ENCODE measurements at places on chromosomes 7 and 10.
A peak's percentile ranks its signal among the peaks of the same experiment; 100 is the strongest.

DNA sequence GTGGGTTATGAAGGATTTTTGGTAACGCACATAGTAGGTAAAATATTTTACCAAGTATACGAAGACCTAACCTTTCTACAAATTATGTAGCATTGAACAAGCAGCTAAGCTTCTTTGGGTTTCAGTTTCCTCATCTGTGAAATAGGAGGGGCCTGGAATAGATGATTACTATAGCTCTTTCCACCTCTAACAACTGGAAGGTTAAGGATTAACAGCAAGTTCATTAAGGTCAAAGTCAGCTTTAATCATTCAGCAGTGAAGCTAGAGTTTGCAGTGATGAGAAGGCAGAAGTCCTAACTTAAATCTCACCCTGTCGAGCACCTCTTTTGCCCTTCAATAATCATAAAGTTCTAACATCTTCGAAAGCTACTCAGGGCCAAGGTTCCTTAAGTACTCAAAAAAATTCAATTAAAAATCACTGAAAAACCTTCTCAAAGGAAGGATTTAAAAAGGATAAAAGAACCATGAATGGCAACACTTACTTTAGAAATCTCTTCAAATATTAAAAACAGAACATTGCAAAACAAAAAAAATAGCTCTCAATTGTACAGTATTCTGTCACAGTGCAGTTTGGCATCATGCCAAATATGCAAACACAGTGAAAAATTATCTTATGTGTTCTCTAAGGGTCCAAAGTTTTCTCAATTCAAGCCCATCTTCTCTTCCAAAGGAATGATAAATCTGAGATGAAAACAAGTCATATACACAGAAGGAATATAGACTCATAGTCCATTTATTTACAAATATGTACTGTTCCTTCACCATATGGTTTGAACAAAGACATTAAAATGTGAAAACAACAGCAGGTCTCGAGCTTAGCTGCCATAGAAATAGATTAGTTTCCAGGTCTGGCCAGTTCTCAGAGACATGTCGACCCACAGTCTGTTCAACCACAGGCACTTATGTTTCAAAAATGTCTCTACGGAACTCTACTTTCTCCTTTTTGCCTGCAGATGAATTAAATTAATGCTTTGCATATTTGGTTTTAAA, 152.0 kb upstream of the SLC13A1 start:
- DNase-seq = no peak

GRCh38 chr7:105990727-105991453, 27.8 kb downstream of the CDHR3 start:
- no peak for DNase-seq

- DNase-seq = no peak
Measured at GRCh38 chr7:150990416-150991186, at the start of gene NOS3. TSS of gene NOS3 (plus strand) at chr7:150991017. CDS start at chr7:150993804, 2,787 bp downstream.

DNA sequence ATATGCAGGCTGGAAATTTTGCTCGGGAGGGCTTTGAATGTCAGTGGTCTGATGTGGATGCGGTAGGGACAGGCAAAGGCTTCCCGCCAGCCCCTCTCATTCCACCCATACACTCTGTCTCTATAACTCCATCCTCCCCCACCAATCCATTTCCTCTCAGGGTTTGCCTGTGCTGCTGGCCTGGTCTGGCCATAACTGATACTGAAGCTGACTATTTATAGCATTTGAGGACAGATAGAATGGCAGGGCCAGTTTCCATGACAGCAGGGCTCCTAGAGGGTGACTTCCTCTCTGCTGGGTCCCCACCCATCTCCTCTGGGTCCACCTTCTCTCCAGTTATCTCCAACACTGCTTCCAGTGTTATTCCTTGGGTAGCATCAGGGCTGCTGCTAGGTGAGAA, 6.6 kb upstream of the PDLIM1 start:
- no peak for DNase-seq

- DNase-seq = no peak
Measured at GRCh38 chr10:80281784-80282765, 7.4 kb downstream of the MAT1A start.

DNA sequence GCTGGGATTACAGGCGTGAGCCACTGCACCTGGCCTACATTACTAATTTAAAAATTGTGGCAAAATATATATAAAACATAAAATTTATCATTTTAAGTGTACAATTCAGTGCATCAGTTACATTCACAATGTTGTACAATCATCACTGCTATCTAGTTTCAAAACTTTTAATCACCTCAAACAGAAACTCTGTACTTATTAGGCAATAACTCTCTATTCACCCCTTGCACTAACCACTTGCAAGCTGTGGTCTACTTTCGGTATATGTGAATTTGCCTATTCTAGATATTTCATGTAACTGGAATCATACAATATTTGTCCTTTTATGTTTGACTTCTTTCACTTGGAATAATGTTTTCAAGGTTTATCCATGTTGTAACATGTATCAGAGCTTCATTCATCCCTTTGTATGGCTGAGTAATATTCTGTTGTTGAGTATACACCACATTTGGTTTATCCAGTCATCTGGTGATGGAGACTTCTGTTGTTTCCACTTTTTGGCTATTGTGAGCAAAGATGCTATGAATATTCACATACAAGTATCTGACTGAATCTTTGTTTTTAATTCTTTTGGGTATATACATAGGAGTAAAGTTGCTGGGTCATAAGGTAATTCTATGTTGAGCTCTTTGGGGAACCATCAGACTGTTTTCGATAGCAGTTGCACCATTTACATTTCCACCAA, 14.3 kb upstream of the ELOVL3 start:
- no peak for DNase-seq

DNA sequence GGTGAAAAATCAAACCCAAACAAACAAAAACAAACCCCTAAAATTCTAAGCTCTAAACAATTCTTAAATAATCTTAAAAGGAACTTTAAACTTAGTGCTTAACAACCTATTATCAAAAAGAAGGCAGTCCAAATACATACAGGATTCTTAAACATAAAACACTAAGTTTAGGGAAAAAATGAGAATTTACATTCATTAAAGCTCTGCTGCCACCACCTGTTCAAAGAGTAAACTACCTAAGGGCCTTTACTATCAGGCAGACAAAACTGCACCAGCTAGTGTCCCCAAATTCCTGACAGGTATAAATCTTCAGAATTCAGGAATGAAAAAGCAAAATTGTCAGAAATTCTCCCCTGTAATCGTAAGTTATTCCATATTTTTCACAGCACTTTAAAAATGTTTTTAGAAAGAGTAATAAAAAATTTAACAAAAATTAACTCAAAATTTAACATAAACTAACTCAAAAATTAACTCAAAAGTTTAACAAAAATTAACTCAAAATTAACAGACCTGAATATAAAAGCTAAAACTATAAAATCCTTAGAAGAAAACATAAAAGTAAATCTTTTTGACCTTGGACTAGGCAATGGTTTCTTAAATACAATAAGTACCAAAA, 55.1 kb downstream of the PDZD8 start:
- DNase-seq = no peak

DNA sequence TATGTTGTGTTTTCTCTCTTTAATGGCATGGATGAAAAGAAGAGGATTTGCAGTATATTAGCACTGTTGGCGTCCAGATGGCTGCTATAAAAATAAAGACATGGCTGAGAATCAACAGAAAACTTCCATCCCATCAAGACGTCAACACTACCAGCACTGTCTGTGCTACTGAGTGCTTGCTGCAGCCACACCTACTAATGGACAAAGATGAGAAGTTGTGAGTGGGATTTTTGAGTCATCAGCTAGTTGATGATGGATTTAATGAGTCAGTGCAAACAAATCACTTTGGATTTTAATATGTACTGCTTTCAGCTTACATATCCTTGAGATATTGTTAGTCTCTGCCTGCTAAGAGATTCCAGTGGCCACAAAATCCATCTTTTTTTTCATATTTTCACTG, 631.0 kb upstream of the ANKRD30A start:
- DNase-seq = no peak

GRCh38 chr10:31768467-31768866, 160.2 kb downstream of the ARHGAP12 start:
- no peak for DNase-seq

DNA sequence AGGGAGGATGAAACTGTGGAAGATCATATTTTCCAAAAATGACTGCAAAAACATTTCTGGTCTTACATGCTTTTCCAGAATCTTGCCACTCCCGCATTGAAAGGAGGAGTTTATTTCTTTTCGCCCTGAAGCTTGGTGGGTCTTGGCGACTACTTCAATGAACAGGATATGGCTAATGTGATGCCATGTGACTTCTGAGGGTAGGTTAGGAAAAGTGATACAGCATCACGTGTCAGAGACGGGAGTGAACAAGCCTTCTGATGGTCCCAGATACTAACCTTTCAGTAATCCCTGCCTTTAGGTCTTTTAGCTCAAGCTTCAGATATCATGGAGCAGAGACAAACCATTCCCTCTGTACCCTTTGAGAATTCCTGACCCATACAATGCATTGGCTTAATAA, 192.2 kb upstream of the HPS1 start:
- DNase-seq = no peak

- DNase-seq = no peak
Measured at GRCh38 chr10:85558533-85558932, 808.1 kb downstream of the GRID1 start.

GRCh38 chr7:155001756-155002410, 1.0 kb downstream of the PAXIP1 start:
- no peak for DNase-seq

- DNase-seq = no peak
Measured at GRCh38 chr7:130144312-130145171, 60.7 kb downstream of the TMEM209 start.

DNA sequence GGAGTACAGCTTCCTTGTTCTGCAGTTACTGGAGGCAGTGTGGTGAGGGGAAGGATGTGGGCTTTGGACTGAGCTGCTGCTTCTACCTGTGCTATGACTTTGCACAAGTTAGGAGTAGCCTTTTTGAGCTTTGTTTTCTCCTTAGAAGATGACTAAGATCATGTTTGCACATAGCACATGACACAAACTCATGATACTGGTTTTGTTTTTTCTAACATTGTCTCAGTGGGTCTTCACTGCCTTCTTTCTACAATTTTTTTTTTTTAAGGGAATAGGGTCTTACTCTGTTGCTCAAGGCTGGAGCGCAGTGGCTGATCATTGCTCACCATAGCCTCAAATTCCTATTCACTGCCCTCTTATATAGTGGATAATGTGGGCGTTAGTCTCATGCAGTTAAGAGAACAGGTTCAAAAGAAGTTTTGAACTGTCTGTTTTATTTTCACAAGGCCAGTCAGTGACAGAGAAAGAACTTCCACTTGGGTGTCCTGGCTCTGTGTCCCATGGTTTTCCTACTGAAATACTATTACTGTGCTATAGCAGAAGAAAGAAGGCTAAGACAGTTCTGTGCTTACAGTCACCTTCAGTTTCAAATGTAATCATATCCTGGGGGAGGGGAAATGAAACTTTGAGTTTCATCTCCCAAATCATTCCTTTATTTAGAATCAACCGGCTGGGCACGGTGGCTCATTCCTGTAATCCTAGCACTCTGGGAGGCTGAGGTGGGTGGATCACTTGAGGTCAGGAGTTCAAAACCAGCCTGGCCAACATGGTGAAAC, 72.0 kb downstream of the KAT6B start:
- no peak for DNase-seq

- DNase-seq = no peak
Measured at GRCh38 chr7:64863969-64864368, 39.1 kb upstream of the ZNF273 start.

DNA sequence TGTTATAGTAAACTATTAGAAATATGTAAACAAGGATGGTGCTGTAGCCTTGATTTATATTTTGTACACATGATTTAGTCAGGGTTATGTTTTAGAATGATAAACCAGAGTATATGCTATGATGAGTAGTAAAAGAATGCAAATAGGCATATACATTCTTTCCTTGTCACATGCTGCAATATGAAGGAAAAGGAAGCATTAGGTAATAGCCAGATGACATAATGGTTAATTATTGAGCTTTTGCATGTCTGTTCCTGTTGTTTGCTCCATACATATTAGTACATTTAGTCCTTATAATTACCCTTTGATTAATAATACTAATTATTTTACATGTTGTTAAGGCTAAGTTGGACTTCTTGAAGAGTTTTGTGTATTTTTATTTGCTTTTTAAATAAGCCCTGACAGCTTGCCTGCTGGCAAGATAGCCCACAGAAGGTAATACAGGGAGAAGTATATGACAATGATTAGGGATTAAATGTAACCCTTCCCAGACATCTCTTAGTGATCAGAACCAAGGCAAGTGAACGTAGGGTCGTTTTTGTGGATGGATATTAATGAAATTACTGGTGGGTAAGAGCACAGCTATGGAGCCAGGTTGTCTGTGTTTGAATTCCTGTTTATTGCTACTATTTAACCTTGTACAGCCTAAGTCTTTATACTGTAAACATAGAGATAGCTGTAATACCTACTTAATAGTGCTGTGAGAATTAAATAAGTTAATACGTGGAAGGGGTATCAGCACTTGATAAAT, 68.4 kb downstream of the PHTF2 start:
- DNase-seq = no peak

- no peak for DNase-seq
Measured at GRCh38 chr10:100238429-100238828, 9.0 kb upstream of the CHUK start.

- DNase-seq = no peak
Measured at GRCh38 chr7:48899932-48900331, 24.4 kb upstream of the CDC14C start.

DNA sequence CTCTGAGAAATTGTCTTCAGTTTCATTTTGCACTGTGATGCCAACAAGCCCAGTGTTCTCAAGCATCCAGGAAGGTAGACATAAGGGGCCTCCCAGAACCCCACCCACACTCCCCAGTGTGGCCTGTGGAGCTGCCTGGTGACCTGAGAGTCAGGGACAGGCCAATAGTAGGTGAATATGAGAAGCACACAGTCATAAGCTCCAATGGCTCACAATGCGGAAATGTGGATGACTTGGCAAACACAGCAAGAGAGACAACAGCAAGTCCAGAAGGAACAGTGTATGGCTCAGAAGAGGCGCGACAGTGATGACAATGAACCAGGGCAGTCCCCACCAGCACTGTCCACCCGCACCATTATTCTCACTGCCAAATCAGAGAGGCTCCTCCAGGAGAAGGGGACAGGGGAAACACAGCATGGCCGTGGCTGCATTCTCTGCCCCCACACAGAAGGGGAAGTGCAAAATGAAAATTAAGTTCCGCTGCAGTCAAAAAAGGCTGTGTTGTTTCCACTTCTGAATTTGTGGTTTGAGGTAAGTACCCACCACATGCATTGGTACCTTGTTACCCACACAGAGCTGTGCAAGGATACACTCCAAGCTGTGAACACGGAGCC, 419.8 kb downstream of the GRID1 start:
- no peak for DNase-seq

- no peak for DNase-seq
Measured at GRCh38 chr10:5591336-5591824, 66.6 kb downstream of the CALML3 start.

DNA sequence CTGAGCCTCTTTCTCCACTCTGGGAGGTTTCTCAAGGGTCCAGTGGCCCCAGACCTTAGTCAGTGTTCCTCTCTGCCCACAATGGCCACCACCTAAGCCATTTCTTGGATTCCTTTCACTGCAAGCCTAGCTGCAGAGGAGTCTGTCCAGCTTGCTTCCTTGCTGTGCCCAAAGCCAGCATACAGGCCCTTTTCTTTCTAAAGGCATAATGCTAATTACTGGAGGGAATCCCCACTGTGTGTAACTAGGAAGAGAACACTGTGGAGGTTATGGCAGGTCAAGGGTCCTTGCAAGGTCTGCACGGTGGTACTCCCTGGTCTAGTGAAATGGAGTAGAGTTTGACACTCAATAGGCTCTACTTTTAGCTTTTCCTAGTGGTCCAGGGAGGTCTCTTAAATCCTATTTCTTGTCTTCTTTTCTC, 70.4 kb upstream of the CC2D2B start:
- no peak for DNase-seq

- DNase-seq = peak; percentile 11
Measured at GRCh38 chr7:5143106-5143505, 46.9 kb upstream of the WIPI2 start.

Measured in activated T-helper 1 cell treated with anti-CD3 and anti-CD28 coated beads, Interleukin-2, amount 50 U/mL, for 16 hours (primary cell).